ENCODE measurements at places on chromosomes 12 and 14.

DNA sequence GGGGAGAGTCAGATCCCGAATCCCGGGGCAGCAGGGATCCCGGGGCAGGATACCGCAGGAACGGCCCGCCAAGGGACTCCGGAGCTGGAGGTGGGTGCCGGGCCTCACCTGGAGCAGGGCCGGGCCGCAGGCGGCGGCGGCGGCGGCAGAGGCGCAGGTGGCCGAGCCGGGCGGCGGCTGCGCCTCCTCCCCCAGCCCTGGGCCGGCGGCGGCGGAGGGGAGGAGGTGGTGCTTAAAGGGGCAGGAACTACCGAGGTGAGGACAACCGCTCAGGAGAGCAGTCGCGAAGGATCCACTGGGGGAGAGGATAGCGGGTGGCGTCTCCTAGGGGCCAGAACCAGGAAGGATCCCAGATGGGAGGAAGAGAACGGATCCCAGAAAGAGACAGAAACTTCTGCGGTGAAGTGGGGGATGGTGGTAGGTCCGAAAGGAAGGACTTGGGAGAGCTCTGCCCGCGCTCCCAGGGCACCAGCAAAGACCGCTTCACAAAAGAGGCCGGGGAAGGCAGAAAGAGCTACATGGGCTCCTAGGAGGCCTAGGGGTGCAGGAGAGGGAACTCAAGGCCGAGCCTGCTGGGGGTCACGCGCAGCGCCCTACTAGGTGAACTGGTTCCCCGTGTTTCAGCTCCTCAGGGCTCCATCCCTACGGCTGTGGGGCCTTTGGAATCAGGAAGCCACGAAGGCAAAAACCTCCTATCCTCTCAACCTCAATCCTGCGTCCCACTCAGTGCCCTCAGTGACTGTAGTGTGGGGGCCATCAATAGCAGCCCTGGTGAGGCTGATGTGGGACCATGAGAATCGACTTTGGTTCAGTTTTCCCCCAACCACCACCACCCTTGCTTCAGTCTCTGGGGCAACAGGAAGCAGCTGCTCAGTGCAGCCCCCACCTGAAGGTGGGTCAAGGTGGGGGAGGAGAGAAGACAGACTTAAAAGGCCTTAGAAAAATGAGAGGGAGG, 5.0 kb upstream of the BAZ2A start:
- DNase-seq, result peak; percentile 41

DNA sequence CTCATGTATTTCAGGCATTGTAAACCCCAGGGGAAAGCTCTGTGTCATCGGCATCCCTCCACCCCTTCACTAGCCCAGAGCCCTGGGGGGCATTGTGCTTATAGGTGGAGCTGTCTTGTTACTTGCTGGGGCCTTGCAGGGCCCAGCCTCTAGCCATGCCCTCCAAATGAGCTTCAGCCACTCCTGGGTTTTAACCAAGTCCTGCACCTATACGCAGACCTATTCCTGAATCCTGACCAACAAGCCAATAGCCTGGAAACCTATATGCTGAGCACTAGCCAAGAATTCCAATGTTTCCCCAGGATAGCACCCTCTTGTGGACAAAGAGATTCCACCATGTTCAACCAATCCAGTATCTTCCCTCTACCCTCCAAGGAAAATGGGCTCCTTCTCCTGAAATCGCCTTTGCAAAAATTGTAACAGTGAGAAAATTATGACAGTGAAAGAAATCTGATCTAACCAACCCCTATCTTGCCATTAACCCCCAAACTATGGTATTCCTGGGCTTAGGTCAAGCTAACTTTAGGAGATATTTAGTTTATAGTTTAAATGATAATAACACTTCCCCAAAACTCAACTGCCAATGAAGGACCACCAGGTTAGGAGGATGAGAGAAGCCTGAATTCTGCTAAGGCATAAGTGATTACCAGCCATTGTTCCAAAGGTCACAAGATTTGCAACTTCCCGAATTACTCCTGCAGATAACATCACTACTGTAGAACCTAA, 55.5 kb downstream of the TTC7B start:
- DNase-seq, result peak; percentile 35

- DNase-seq, result no peak
Measured at GRCh38 chr12:57171668-57172067, 24.2 kb upstream of the LRP1-AS start.

- peak; percentile 22 for DNase-seq
Measured at GRCh38 chr12:110742096-110742717, 484 bp downstream of the PPP1CC start.

- no peak for DNase-seq
Measured at GRCh38 chr12:20282401-20282800, 85.9 kb upstream of the PDE3A start.

DNA sequence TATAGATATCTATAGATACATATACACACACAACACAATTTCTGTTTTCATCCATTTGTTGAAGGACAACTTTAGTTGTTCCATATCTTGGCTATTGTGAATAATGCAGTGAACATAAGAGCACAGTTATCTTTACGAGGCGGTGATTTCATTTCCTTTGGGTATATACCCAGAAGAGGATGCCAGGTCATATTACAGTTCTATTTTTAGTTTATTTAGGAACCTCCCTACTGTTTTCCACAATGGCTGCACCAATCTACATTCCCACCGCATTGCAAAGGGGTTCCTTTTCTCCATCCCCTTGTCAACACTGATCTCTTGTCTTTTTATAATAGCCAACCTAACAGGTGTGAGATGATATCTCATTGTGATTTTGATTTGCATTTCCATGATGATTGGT, 143.4 kb upstream of the ARHGAP5 start:
- no peak for DNase-seq

- no peak for DNase-seq
Measured at GRCh38 chr14:53929871-53930715, 26.5 kb downstream of the BMP4 start.

DNA sequence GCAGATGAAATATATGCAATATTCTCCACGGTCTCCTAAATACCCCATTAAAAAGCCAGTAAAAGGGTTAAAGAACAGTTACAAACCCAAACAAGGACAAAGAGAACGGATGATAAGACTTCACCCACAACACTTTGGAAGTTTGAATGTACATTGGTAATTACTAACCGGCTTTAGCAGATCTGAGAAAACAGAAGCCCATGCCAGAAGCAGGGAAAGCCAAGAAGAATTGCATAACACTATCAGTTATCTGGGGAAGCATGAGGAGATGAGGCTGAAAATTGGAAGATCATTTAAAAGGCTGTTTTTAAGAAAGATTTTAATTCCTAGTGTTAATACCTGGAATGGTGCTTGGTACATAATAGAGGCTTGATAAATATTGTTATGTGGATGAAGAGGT, 55.6 kb upstream of the MYBPC1 start:
- no peak for DNase-seq

- no peak for DNase-seq
Measured at GRCh38 chr12:25926536-25926935, 31.9 kb upstream of the RASSF8 start.

- no peak for DNase-seq
Measured at GRCh38 chr14:67942080-67942710, 122.6 kb downstream of the RAD51B start.

GRCh38 chr12:84603484-84604248, 308.9 kb downstream of the SLC6A15 start:
- no peak for DNase-seq

DNA sequence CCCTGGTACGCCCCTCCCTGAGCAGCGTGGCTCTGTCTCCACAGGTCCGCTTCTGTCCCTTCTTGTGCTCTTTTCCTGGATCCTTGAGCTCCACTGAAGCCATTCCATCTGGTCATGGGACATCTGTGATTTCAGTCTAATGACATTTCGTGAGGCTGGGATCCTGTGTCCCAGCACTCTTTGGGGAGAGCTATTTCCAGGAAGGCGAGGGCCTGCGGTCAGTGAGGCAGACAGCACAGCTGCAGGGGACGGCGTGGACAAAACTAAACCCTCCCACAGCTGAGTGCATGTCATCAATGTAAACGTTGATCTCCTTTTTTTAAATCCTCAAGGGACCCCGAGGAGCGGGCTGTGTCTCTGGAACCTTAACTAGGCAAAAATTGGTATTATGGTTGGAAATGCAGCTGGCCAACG, 127.7 kb downstream of the DACT1 start:
- DNase-seq, result no peak

DNA sequence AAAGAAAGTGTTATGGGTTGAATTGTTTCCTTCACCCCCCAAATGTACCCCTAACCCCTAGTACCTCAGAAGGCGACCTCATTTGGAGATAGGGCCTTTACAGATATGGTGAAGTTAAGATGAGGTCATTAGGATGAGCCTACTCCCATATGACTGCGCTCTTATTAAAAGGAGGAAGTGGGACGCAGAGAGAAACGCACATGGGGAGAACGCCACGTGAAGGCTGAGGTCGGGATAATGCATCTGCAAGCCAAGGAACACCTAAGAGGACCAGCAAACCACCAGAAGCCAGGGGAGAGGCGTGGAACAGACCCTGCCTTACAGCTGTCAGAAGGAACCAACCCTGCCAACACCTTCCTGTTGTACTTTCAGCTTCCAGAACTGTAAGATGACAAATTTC, 1.7 kb upstream of the NRIP2 start:
- peak; percentile 74 for DNase-seq

DNA sequence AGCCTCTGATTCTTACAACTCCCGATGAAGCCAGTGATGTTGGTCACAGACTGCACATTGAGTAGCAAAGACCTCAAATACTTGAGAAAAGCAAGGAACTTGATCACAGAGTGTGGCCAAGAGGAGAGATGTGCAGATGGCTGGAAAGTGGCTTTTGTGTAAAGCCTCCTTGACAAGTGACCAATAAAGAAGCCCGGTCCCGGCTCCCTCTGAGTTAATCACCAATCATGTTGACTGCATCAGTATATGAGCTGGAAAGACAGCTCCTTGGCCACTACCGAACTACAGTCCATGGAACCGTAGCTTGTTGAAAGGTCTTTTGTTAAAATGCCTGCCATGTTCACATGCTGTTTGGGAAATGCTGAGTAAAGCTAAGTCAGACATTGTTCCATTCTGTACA, 23.7 kb upstream of the SERPINA6 start:
- no peak for DNase-seq

DNA sequence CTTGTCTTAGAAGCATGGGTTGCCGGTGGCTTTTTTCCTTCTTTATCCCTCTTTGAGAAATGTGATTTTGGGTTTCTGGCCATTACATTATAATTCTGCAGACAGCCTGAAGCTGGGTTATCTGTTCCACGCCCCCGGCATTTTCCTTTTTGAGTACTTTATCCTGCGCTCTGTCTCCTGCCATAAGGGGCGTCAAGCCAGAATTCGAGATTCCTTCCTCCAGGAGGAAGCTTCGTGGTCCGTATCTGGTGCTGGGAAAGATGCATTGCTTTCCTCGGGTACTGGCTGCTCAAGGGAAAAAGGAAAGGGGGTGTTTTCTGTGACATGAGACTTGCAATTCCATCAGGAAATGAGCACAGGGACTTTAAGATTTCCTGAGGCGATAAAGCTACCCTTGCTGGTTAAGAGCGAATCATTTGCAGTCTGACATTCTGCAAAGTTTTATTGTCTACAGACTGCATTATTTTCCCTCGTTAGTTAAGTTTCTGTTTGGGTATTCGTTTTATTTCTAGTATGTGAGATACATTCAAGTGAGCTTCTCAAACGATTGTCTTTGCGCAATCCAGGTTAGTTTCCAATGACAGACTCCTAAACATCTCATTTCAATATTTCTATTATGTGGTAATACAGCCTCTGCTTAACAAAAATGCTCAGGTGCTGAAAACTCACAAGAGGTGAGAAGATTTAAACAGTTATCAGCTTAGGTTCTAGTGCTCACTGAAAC, 694 bp downstream of the AKAP5 start:
- no peak for DNase-seq

GRCh38 chr12:91778091-91778832, 367.4 kb downstream of the BTG1 start:
- DNase-seq, result peak; percentile 32

- no peak for DNase-seq
Measured at GRCh38 chr14:75927564-75928087, 54.2 kb downstream of the TGFB3 start.

DNA sequence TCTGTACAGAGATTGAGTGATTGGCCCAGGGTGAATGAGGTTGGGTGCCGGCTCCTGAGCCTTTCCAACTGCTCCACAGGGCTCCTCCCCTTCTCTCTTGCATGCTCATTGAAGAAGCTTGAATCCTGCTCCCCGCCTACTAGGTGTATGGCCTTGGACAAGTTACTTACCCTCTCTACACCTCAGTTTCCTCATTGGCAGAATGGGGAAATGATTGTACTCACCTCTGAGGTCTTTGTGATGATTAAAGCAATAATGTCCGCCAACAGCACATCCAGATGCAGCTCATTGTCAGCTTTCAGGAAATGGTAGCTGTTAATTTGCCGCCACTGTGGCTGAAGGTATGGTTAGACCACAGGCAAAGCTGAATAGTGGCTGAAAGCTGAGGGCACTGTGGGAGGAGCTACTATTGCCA, 174.1 kb downstream of the CRADD start:
- no peak for DNase-seq

DNA sequence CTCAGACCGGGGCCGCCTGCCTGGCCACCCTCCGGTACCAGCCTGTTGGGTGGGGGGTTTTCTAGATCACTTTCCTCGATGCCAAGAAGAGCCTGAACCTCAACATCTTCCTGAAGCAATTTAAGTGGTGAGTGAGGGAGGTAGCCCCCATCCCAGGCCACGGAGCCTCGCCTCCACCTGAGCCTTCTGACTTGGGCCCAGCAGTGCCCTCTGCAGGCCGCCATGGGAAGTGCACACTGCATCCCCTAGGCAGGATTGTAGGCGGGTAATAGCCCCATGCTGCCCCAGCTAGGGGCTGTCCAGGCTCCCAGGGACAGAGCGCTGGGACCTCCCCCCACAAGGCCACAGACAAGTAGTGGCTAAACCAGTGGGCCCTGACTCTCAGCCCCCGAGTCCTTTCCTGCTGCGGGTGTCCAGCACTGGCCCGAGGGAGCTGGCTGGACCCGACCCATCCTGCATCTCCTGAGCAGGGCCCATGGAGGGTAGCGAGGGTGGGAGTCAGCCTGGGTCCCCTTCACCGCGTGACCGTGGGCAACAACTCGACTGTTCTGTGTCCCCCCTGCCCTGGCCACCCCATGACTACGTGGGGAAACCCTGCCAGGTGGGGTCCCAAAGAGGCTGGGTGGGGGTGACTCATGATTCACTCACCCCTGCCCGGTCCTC, 15.3 kb upstream of the ADSS1 start:
- DNase-seq, result peak; percentile 68

- DNase-seq, result peak; percentile 76
Measured at GRCh38 chr12:108689314-108690190, 41.8 kb downstream of the CORO1C start.

DNA sequence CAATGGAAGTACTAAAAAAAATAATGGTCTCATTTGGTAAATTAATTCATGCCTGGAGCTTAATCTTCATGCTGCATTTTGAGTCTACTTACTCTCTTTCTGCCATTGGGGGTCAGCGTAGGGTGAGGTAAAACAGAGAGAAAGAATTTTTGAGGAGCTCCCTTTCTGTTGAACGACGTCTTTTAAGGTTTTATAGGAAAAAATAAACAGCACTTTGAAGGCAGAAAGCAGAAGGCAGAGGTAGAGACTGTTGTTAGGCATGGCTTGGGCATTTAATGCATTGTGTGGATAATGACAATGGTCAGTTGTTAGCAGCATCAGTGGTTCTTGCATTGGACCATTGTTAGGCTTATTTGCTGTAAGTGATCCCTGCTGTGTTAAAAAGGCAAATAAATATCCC, 557.2 kb upstream of the STXBP6 start:
- no peak for DNase-seq

GRCh38 chr12:65192963-65193516, 23.7 kb downstream of the LEMD3 start:
- no peak for DNase-seq

GRCh38 chr12:69514111-69514510, 43.9 kb downstream of the FRS2 start:
- DNase-seq, result no peak
